ENCODE measurements at places on chromosomes 13 and 19.

DNA sequence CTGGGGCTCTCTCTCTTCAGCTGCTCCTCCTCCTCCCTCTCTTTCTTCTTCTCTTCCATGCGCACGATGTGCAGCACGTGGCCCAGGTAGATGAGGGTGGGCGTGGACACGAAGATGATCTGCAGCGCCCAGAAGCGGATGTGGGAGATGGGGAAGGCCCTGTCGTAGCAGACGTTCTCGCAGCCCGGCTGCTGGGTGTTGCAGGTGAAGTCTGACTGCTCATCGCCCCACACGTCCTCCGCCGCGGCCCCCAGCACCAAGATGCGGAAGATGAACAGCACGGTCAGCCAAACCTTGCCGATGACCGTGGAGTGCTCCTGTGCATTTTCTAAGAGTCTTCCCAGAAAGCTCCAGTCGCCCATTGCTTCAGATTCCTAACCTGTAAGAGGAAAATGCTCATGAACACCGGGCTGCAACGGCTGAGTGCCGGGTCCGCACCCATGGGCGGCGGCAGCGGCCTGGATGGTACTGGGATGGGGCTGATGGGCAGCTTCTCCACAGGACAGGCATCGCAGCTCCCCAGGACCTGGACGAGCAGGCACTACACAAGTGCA lies 17.8 kb downstream of the GJA3 start:
- no peak for DNase-seq

- peak; percentile 87 for DNase-seq
These were observed at the start of gene ATP1A3 for GRCh38 chr19:41993612-41994483. Gene ATP1A3 (minus strand): TSS chr19:41994230. CDS start chr19:41994076, 154 bp downstream.

DNA sequence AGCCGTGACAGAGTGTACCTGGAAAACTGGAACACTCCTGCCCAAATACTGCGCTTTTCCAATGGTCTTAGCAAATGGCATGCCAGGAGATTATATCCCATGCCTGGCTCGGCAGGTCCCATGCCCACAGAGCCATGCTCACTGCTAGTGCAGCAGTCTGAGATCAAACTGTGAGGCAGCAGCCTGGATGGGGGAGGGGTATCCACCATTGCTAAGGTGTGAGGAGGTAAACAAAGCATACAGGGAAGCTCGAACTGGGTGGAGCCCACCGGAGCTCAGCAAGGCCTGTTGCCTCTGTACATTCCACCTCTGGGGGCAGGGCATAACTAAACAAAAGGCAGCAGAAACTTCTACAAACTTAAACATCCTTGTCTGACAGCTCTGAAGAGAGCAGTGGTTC lies 10.5 kb downstream of the CYP2A13 start:
- no peak for DNase-seq

DNA sequence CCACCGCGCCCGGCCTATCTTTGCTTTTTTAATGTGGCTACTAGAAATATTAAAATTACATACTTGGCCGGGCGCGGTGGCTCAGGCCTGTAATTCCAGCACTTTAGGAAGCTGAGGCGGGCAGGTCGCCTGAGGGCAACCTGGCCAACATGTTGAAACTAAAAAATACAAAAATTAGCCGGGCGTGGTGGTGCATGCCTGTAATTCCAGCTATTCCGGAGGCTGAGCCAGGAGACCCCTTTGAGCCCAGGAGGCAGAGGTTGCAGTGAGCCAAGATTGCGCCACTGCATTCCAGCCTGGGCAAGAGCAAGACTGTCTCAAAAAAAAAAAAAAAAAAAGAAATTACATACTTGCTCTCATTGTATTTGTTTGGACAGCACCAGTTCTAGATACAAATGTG lies 34.8 kb upstream of the DPRX start:
- DNase-seq = no peak

DNA sequence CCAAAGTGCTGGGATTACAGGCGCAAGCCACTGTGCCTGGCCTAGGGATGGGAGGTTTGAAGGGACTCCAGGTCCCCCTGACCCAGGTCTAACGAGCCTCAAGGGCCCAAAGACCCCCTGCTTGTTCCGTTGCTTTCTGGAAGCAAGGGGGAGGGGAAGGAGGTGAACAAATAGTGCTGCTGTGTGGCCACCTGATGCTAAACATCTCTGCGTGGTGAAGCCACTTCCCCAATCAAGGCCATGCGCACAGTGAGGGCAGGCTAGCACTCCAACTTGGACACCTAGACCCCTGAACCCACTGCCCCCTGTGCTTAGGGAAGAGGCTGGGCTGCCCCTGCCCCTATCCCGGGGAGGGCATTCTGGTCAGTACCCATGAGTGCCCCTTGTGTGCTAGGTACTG lies 24.0 kb downstream of the CARM1 start:
- no peak for DNase-seq

GRCh38 chr13:30422054-30422839 lies at the start of gene UBE2L5:
Gene UBE2L5 (plus strand): TSS chr13:30422493. CDS start chr13:30427991, 5,498 bp downstream.
- peak; percentile 38 for DNase-seq

DNA sequence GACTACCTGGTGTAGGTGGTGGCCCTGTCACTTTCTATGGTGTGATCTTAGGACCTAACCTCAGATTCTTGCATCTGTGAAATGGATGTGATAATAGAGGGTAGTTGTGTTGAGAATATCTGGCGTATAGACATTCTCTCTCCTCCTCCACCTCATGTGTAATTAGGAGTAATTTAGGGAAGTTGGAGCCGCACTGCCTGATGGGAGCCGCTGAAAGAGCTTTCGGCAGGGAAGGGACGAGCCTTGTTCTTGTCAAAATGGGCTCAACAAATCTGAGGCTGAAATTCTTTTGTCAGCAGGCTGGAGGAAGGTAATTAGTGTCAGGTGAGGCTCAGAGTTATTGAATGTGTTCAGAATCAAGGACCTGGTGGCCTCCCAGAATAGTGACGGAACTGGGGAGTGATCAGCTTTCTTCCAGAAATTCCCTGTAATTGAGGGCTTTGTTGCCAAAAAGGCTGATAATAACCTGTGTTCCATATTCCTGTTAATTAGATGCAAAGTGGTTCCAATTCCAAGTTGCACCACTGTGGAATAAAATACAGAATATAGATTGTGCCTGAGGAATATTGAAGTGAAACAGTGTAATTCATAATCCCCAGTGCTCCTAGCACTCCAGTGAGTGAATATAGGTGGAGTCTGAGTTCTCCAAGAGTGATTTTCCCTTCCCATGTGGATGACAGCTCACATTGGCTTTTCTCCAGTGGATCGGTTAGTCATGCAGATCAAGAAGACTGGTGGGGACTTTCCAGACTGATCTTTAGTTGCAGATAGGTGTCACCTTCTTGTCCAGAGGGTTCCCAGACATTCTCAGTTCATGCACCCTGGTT lies 47.5 kb downstream of the SPATA13 start:
- peak; percentile 64 for DNase-seq

DNA sequence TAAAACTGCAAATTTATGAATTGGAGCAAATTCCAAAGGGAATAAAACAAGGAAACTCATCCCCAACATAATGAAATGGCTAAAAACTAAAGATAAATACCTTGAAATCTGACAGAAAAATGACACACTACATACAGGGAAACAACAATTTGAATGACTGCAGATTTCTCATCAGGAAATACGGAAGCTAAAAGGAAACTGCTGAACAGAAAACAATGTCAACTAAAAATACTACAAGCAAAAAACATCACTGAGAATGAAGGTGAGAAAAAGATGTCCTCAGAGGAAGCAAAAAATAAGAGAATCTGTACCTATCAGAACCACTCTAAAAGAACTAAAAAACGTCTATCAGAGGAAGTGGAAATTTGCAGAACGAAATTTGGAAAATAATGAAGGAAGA lies 39.5 kb downstream of the ZSWIM9 start:
- DNase-seq = no peak

DNA sequence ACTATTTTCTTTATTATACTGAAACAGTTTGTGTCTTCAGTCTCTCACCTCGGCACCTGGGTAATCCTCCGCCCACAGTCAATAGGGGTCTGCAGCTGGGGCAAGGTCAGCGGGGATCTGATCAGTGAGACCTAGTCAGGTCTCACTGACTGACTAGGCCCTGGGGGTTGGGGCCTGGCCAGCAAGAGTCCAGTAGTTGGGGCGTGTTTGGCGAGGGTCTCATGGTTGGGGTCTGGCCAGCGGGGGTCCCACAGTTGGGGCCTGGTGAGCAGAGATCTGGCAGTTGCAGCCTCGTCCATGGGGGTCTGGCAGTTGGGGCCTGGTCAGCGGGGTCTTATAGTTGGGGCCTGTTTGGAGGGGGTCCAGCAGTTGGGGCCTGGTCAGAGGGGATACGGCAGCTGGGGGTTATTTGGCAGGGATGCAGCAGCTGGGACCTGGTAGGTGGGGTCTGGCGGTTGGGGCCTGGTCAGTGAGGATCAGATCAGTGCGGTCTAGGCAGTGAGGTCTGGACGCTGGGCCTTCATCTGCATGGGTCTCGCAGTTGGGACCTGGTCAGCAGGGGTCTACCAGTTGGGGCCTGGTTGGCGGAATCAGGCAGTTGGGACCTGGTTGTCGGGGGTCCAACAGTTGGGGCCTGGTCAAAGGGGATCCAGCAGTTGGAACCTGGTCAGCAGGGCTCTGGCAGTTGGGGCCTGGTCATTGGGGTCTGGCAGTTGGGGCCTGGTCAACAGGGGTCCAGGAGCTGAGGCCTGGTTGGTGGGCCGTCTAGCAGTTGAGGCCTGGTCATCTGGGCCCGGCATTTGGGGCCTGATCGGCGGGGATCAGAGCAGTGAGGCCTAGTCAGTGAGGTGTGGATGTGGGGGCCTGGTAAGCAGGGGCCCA lies 61.1 kb upstream of the TPM4 start:
- no peak for DNase-seq

DNA sequence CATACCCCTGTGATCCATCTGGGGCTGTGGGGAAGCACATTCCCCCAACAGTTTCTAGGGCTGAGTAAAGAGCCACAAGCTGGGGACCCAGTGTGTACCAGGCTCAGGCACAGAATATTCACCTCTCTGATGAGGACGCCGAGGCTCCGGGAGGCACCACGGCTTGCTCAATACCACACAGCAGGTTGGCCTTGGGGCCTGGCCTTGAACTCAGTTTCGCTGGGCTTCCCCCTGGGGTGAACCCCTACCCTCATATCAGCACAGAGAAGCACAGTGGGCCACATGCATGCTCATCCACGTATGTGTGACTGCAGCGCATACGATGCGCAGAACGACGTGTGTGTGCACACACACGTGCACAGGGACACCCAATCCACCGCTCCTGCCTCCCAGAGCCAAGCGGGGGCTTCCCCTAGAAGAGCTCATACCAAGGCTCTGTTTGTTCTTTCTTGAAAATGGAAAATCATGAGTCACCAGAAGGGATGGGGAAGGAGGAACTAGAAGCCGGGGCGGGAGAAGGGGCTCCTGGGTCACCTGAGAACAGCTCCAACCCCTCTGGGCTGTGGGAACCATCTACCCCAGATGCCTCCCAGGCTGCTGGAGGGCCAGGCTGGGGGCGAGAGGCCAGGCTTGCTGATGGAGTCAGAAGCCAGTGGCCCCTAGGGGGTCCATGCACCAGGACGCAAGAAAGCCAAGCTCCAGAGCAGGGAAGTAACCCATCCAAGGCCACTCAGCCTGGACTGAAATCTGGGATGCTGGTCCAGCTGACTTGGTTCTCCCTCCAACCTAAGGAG lies 4.9 kb upstream of the PDE4C start:
- peak; percentile 39 for DNase-seq

- DNase-seq = no peak
These were observed 4.2 kb downstream of the SHC2 start for GRCh38 chr19:456547-457110.

- DNase-seq = no peak
These were observed 10.6 kb downstream of the FZR1 start for GRCh38 chr19:3516675-3517207.

DNA sequence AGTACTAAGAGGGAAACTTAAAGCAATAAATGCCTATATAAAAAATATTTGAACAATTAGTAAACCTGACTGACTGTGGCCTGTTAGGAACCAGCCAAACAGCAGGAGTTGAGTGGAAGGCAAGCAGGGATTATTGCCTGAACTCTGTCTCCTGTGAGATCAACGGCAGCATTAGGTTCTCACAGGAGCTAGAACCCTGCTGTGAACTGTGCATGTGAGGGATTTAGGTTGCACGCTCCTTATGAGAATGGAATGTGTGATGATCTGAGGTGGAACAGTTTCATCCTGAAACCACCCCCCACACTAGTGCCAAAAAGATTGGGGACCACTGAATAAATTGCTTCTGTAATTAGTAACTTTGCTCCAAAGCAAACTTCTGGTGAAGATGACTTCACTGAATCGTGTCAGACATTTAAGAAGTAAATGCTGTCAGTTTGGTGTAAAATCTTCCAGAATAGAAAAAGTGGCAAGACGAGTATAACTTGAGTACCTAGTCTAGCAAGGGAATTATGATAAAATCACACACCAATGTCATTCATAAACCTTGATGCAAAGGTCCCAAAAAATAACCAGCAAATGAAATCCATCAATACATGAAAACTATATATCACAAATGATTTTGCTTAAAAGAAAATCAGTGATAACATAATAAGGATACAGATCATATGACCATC lies 53.8 kb downstream of the SLC6A16 start:
- DNase-seq = no peak

DNA sequence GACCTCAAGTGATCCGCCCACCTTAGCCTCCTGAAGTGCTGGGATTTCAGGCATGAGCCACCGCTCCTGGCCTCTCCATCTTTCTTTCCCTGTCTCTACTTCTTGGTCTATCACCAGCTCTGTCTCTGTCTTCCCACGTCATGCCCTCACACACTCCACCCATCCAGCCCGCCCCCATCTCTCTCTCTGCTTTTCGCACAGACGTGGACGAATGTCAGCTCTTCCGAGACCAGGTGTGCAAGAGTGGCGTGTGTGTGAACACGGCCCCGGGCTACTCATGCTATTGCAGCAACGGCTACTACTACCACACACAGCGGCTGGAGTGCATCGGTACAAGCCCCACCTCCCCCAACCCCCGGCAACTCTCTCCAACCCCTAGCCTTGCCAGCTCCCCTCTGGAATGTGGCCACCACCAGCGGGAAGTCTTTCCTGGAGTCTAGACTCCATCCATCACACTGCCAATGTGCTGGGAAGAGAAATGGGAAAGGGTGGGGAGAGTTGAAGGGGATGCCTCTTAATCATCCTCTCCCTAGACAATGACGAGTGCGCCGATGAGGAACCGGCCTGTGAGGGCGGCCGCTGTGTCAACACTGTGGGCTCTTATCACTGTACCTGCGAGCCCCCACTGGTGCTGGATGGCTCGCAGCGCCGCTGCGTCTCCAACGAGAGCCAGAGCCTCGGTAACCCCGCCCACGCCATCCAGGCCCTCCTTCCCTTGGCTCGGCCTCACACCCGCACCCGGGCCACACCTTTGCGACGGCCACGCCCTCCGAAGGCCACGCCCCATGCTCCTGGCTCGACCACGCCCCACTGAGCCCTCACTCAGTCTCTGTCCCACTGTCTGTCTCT lies 22.5 kb downstream of the LTBP4 start:
- DNase-seq = no peak

GRCh38 chr13:62781866-62782265 lies 1366.2 kb upstream of the PCDH20 start:
- DNase-seq = no peak

- DNase-seq = no peak
These were observed 37.9 kb upstream of the ISYNA1 start for GRCh38 chr19:18475762-18476331.
